Left colon (tissue), 2 donors: ENCODE measurements at places on chromosomes 4 and X. TPM values are rescaled to one million over a fixed set of nuclear protein-coding genes. Genes with fewer than 3 reads are reported as not detected.

Gene NXF2
- not detected for total RNA-seq

Gene ESX1
- not detected for total RNA-seq

Gene HTRA3
- 2.5 TPM for total RNA-seq

Gene RADX
- total RNA-seq = 1.1 TPM

Gene SPANXC
- total RNA-seq = not detected

Gene SYTL5
- 15.6 TPM for total RNA-seq

Gene ZCCHC12
- total RNA-seq = 0.20 TPM

Gene EGF
- 2.1 TPM for total RNA-seq

Gene ACSL1
- total RNA-seq = 41.2 TPM

Gene TMPRSS11D
- not detected for total RNA-seq

Gene MUC7
- total RNA-seq = not detected

Gene P2RY8
- total RNA-seq = 2.1 TPM

Gene PCYT1B
- not detected for total RNA-seq

Gene ADH1A
- 1.0 TPM for total RNA-seq

Gene ARAP2
- total RNA-seq = 19.5 TPM

Gene CD38
- total RNA-seq = 1.1 TPM

Gene GPRASP2
- total RNA-seq = 1.5 TPM

Gene S100P
- 390 TPM for total RNA-seq

Gene TMEM131L
- 3.6 TPM for total RNA-seq

Gene FAM9B
- not detected for total RNA-seq

Gene WAS
- 6.6 TPM for total RNA-seq

Gene MAGEA2B
- total RNA-seq = not detected

Gene RXFP1
- total RNA-seq = 0.18 TPM

Gene ZNF630
- 3.3 TPM for total RNA-seq

Gene HS6ST2
- 0.87 TPM for total RNA-seq

Gene PALLD
- 92.7 TPM for total RNA-seq

Gene CNGA1
- 4.0 TPM for total RNA-seq

Gene ANK2
- 15.1 TPM for total RNA-seq

Gene UGT2B15
- 42.9 TPM for total RNA-seq

Gene MAGEB1
- total RNA-seq = not detected

Gene EFHC2
- total RNA-seq = 1.9 TPM

Gene CT47B1
- not detected for total RNA-seq

Gene TMEM154
- total RNA-seq = 1.4 TPM

Gene CCDC110
- 2.0 TPM for total RNA-seq

Gene CISD2
- 24.1 TPM for total RNA-seq

Gene NOX1
- 94.9 TPM for total RNA-seq

Gene ERAS
- total RNA-seq = not detected

Gene APELA
- not detected for total RNA-seq

Gene GRID2
- not detected for total RNA-seq

Gene CD40LG
- 0.75 TPM for total RNA-seq

Gene ARHGEF9
- 40.0 TPM for total RNA-seq

Gene GPR119
- 0.31 TPM for total RNA-seq

Gene PHOX2B
- 0.09 TPM for total RNA-seq

Gene IRS4
- not detected for total RNA-seq

Gene TMSB15B
- 1.7 TPM for total RNA-seq

Gene C4orf36
- total RNA-seq = 0.92 TPM

Gene STAP1
- 0.84 TPM for total RNA-seq

Gene PRKG2
- 8.0 TPM for total RNA-seq

Gene MAD2L1
- total RNA-seq = 8.8 TPM

Gene GABRG1
- total RNA-seq = 0.03 TPM

Gene GPR82
- 0.56 TPM for total RNA-seq

Gene TMSB15A
- total RNA-seq = 0.46 TPM

Gene MAGEA12
- total RNA-seq = not detected
